ENCODE measurements at places on chromosomes 16 and 17. TPM values are rescaled to one million over a fixed set of nuclear protein-coding genes. Genes with fewer than 3 reads are reported as not detected.

Gene CSH2
- not detected for total RNA-seq

Gene THOC6
- total RNA-seq, result 50.2 TPM

Gene PLA2G10
- not detected for total RNA-seq

Gene AOC2
- 1.7 TPM for total RNA-seq

Gene IL21R
- 61.8 TPM for total RNA-seq

DNA sequence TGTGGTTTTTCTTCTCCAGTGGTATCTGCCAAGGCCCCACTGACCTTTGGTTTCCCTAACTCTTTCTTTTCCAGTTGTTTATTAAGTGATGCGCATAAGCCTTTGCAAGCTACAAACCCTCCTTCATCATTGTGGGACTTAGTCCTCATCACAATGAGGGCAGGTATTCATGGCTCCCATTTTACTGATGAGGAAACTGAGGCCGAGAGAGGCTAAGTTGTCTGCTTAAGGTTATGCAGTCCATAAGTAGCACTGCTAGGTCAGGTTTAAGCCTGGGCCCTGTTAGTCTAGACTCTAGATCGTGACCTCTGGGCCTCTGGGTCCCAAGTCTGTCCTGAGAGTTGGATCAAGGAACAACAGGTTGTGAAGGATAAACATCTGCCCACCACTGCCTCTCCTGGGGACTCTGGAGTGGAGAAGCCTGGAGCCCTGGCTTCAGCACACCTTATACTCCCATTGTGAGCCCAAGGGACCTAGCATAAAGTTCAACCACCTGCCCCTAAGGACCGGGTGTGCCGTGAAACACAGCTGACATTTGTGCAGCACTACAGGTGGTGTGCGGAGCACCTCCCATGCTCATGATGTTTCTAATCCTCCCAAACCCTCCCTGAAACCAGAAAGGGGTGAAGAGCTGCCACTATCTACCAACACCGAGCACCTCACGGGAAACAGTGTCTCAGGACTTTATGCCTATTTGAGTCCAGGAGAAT lies 5.2 kb upstream of the KCNH6 start:
- no peak for DNase-seq

DNA sequence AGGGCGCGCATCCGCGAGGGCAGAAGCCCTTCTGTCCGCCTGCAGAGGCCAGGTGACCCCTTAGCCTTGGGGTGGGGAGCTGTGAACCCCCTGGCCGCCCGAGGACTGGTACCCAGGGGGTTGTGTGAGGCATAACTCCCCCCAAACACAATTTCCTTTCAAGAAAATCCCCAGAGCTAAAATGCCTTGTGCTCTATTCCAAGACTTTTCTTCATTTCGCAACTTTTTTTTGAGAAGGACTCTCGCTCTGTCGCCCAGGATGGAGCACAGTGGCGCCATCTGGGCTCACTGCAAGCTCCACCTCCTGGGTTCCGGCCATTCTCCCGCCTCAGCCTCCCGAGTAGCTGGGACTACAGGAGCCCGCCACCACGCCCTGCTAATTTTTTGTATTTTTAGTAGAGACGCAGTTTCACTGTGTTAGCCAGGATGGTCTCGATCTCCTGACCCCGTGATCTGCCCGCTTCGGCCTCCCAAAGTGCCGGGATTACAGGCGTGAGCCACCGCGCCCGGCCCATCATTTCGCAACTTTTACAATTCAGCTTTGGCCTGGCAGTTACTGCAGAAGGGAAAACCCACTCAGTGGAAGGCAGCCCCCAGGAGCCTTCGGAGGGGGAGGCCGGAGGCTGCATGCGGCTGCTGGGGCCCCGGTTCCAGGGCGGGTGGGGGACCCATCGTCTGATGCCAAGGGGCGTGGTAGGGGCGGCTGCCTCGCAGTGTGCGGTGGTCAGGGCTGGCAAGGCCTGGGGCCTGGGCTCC lies 963 bp upstream of the APRT start:
- peak; percentile 68 for DNase-seq

GRCh38 chr17:1939981-1940809 lies 84.9 kb downstream of the RTN4RL1 start:
- no peak for DNase-seq

- peak; percentile 72 for DNase-seq
Observed at GRCh38 chr17:3843935-3844516, 2.0 kb downstream of the NCBP3 start.
